ENCODE measurements at places on chromosomes 5 and 9.
A peak's percentile ranks its signal among the peaks of the same experiment; 100 is the strongest.

DNA sequence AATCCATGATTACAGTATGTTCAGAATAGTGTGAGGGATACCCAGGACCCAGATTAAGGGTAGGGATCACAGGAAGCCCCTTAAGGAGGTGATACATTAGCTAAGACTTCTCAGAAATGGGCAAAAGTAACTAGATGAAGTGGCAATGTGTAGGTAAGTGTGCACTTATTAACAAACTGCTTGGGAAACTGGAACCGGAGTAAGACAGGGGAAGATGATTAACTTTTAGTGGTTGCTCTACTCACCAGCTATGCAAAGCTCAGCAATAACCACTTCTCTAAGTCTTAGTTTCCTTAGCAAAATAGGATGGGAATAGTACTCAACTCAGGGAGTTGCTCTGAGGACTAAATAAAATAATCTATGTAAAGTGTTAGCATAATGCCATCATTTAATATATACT lies 182.2 kb downstream of the MCTP1 start:
- no peak for DNase-seq

DNA sequence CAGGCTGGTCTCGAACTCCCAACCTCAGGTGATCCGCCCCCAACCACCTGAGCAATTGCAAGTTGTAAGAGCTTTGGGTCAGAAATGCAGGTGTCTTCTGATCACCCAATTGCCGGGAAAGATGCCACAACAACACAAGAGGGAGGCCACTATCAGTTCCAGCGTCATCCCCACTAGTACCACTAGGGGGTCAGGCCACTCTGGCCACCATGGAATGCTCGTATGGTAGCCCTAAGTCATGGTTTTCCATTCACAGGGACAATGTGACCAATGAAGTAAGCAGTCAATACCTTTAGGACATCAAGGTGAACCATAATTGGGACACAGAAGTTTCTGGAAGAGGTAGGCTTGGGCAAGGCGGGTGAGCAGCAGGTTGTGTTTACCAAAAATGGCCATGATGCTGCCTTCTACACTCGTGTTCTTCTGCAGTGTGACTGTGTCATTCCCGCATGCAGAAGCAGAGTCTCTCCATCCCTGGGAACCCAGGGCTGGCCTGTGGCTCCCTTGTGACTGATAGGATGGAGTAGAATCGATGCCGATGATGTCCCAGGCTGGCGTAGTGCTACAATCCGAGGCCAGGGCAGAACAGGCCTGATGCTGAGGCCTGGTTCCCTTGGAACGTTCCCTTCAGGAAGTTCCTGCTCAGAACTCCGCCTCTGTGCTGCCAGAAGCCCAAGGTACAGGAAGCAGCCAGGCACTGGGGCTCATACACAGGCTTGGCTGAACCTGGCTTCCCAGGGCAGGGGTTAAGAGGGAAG lies 42.2 kb upstream of the ANKRD33B start:
- no peak for DNase-seq

GRCh38 chr9:80197661-80198060 lies 625.9 kb downstream of the TLE4 start:
- DNase-seq = no peak

DNA sequence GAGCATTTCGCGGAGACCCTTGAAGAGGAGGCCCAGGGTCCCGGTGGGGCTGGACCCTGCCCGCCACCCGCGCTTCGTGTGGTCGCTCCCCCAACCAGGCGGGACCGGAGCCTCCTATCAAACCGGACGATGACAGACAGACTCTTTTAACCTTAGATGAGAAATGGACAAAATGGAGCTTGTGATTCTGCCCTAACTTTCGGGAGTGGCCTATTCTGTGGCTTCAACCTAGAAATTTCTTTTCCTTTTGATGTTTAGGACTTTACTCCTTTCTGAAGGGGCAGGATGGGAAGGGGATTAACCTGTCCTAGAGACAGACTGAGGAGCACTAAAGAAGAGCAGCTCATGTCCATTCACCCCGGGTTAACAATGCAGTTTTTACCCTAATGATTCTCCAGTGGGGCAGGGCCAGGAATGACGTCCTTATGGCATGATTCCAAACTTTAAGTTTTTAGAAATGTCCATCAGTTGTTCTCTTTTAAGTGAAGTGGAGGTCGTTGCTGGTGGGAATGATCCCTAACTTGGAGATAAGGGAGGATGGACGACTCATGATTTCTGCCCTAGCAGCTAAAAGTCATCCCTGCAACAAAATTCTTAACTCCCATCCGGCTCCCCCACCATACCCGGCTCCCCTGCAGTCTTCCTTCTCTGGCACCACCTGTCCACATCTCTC lies 1.0 kb downstream of the NIPSNAP3A start:
- DNase-seq = no peak

- DNase-seq = no peak
Observed at GRCh38 chr5:155089643-155090042, 76.1 kb downstream of the KIF4B start.

DNA sequence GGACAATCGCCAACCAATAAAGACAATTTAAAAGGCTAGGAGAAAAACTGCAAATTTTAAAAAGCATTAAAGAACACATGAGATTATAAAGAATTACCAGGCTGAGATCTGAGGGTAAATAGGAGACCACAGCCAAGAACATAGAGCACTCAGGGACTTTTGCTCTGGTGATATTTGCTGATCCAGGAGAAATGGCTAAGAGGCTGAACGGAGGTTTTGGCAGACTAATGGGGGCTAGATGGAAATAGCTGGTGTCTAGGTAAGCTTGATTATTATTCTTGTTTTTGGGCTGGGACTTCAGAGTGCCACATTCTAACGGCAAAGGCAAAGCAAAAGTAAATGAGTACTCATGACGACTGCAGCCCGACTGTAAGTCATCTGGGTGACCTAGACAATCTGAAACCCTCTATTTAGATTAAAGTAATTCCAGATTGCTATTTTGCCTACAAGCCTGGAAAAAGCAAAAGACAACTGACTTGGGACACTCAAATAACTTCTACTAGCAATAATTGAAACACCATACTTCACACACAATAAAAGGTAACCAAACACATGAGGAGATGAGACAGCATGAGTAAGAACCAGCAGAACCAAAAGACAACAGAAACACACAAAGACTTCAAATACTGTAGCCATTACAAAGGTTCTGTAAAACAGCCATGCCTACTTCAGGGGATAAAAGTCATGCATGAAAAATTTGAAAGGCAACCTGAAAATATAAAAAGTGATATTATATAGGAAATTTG lies 68.8 kb downstream of the JAKMIP2 start:
- DNase-seq = no peak

GRCh38 chr9:77601476-77602099 lies 46.5 kb downstream of the GNA14 start:
- no peak for DNase-seq

DNA sequence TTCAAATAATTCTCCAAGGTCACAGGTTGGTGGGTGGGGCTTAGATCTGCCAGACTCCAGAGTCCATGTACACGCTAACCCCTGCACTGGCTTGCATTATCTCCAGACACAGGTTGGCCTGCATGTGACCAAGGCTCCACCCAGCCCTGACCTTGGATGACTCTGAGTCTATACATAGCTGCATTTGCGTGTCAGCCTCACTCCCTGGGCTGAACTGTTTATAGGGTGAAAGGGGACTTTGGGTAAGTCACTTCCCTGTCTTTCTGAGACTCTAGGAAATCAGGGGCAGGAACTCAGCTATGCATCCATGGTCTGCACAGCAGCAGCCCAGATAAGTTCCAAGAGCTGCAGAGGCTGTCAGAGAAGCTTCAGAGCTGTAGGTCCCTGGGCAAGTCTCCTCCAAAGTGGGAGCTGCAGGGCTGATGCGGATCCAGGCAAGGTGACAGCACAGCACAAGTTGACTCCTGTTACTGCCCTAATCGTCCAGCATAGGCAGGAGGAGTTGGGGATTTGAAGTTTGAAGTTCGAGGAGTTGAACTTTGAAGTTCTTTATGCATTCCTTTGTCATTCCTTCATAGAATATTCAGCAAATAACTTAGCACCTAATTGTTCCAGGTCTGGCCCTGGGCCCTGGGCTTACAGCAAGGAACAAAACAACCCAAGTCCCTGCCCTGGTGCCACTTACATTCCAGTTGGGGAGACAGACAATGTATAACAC lies 53.4 kb downstream of the SLC22A5 start:
- no peak for DNase-seq

DNA sequence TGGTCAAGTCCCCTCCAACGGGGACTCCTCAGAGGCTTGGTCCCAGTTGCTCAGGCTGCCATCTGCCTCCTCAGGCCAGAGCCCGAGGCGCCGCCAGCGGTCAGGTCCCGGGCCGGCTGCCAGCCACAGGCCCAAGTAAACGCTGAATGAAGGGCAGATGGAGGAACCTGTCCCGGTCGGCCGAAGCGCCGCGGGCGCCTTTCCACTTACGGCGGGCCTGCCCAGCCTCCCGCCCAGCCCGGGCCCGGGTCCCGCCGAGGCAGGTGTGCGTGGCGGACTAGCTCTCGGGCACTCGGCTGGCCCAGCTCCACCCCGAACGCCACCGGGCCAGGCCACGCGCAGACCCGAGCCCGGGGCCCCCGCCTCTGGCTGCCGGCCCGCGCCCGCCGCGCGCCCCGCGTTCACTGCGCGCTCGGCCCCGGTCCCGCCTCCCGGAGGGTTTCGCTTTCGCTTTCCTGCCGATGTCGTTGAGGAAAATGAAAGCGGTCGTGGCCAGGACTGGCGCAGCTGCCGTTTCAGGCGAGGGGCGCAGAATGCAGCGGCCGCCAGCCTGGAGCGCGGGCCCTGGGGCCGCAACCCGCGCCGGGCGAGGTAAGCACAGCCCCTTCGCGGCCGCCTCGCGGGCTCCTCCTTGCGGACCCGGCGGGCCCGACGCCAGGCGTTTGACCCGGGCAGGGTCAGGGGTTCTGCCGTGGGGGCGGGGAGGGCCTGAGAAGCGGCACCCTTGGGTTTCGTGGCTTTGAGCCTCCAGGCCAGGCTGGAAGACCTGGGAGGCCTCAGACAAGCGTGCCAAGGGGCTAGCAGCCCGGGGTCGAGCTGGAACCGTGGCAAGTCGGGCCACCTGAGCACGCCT lies 41.2 kb downstream of the SLC22A5 start:
- peak; percentile 83 for DNase-seq

Measured in stimulated activated CD4-positive, alpha-beta T cell treated with anti-CD3 and anti-CD28 coated beads, Interleukin-12 subunit alpha, Interleukin-12 subunit beta, amount 100 ng/mL, for 24 hours (primary cell).